ENCODE measurements at places on chromosomes 11 and 22.

GRCh38 chr11:104870910-104871309 lies 27.4 kb downstream of the CASP12 start:
- DNase-seq, result peak; percentile 34

DNA sequence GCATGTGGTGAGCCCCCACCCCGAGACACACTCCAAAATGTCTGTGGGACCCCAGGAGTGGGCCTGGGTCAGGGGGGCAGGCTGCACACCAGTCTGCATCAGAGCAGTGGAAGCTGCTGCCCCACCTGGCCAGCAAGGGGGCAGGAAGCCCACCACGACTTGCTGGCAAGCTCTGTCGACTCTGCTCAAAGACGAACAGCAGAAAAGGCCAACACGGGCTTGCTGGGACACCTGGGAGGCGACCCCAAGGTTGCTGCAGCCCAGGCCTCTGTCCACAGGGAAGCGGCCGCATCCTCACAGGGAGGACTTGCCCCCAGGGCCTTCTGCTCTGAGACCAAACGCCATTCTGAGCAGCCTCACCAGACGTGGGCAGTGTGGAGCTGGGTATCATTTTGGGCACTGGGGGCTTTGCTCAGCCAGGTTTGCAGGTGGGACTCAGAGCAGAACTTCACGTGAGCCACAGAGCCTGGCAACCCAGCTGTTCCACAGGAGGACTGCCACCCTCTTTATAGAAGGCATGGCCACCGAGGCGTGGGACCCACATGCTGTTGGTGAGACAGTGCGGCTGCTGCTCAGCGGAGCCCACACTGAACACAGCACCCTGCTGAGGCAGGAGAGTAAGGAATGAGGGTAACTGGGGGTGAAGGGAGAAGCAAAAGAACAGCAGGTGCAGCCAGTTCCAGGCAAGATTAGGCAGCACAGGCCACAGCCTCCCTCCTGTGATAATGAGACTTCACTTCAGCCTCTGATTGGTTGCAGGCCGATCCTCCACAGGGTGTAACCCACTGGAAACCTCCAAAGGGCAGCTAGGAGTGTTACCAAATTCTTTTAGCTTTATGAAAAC lies 11.0 kb downstream of the IL17REL start:
- no peak for DNase-seq

- DNase-seq, result no peak
These were observed 74.2 kb upstream of the PITPNB start for GRCh38 chr22:27993201-27993635.

DNA sequence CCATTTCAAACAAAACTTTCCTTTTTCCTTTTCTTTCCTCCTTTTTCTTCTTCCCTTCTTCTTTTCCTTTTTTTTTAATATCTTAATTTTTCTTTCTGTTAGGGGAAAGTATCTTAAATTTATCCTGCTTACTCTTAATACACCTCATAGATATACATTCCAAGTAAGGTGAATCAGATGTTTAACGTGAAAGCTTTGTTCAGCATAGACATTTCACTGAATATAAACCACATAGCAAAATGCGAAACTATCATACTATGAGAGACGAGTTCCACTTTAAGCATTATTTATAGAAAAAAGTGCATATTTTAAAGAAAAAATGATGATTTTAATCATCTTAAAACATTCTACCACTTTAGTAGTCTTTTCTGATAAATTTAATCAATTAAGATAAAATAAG lies 137.8 kb upstream of the MTMR2 start:
- DNase-seq, result no peak

- DNase-seq, result no peak
These were observed 72.4 kb upstream of the NUP50 start for GRCh38 chr22:45091254-45091854.

All from M059J (cell line).